ENCODE measurements at places on chromosomes 4 and X.

GRCh38 chr4:80033581-80033980, 39.4 kb downstream of the ANTXR2 start:
- no peak overlapping the region for H3K27ac ChIP-seq
- H3K4me3 ChIP-seq, result no peak overlapping the region
- H3K36me3 ChIP-seq, result peaks cover 9% of the 10 kb centered on the region
- H3K4me1 ChIP-seq, result peaks cover 14% of the 10 kb centered on the region

DNA sequence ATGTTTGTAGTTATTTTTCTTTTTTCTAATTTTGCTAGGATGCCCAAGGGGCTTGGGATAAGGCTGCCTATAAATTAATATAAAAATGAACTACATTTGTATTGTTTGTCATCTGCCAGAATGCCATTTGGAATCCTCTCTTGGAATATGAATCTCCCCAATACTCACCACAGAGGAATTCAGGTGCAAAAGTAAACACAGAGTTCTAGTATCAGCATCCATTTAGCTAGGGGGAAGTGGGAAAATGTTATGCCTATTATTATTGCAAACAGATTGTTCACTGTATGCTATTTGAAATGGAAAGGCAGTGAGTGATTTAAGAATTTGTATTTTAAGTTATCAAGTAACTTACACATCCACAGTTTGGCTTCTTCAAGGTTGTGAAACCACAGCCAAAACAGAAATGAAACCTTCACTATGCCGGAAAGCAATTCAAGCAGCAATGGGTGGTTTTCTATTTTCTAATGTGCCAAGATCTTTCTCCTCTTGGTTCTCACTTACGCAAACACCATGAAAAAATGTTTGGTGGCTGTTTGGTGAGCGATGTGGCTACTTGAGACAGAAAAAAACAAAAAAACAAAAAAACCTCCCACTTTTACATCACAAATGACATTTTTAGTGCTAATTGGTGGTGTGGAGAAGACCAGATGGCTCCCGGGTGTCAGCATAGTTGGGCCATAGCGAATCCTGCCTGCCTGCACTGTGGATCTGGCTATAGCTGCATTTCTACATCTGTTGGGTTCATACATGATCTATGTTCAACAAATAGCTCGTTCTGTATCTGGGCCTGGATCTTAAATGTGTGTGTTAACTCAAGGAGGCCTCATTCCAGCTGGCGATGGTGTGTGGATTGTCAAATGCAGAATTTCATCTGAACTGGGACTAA, 200.8 kb upstream of the GIMD1 start:
- H3K4me3 ChIP-seq, result no peak overlapping the region
- H3K36me3 ChIP-seq, result no peaks in the 10 kb centered on the region
- no peaks in the 10 kb centered on the region for H3K27me3 ChIP-seq

DNA sequence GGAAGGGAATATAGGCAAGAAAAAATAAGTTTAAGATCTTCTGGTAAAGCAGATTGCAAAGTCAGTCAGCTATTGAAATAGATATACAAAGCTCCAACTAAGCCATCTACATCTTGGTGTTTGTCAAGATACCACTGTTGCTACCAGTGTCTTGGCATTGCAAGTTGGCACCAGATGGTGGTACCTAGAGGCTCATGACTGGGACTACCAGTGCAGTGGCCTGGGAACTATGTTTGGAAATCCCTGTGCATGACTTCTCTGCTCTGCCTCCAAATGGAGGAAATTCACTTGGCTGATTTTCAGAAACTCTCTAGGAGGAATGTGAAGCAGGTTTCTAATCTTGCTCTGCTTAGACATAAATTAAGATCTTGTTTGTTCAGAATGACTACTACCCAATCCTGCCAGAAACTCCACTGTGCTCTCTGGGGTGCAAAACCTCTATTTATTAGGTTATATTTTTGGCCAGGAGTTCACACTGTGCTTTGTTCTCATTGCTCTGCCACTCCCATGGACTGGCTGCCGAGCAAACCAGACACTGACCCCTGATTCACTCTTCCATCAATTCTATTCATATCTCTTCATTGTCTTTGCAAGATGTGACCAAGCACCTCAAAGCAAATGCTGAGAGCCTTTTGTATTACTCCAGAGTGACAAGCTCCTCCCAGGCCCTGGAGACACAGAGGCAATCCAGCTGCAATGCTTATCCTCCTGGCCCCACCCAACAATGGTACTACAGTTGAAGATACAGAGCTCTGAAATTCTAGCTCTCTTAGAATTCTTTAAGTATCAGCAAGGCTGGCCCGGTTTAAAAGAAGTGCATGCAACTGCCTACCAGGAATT, 272.3 kb upstream of the FGF16 start:
- no peak overlapping the region for H3K4me3 ChIP-seq
- peaks cover 2% of the 10 kb centered on the region for H3K36me3 ChIP-seq
- no peaks in the 10 kb centered on the region for H3K27me3 ChIP-seq
- no peaks in the 10 kb centered on the region for H3K4me1 ChIP-seq
- DNase-seq, result no peak

DNA sequence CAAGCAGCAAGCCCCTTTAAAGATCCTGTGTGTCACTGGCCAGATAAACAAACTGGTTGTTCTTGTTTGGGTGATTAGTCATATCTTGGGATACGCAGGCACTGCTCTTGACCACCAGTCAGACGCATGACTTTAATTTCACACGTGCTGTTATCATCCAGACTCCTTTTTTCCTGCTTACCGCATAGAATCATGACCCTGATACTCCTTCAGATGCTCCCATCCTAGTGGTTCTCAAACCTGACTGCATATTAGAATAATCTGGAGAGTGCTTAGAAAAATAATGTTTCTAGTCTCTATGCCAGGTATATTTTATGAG, 78.8 kb downstream of the CLDN22 start:
- H3K36me3 ChIP-seq, result no peaks in the 10 kb centered on the region
- DNase-seq, result no peak
- no peak overlapping the region for H3K4me3 ChIP-seq

DNA sequence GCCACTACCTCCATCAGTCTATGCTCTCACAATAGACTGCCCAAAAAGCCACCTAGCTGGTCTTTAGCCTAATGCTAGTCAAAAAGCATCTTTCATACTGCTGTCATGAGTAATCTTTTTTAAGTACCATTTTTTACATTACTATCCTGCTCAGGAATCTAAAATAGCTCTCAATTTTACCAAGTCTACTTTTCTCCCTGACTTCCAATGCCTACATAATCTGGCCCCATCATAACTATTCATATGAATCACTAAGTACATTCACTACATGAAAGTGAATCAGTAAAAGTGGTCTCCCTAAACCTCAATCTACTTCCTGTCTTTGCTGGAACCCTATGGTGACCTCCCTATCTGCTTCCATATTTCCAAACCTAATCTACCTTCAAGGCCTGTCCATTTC, 105.9 kb downstream of the THOC2 start:
- peaks cover 9% of the 10 kb centered on the region for H3K4me1 ChIP-seq
- H3K4me3 ChIP-seq, result no peak overlapping the region
- peak overlapping the region; percentile 89 for H3K27ac ChIP-seq
- H3K36me3 ChIP-seq, result peaks cover 53% of the 10 kb centered on the region

DNA sequence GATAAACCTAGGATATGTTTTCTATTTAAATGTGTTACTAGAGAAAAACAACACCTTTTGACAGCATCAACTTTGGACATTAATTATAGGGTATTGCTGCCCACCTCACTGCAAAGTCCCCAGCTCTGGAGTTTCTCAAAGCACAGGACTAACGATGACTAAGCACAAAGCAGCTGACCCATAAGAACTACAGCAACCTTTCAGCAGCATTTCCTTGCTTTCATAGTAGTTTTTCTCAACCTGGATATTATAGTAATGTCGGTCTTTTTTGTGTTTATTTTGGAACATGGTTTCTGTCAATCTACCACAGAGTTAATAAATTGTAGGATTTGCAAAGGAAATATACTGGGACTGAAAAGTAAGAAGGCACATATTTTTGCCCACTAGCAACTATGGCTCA, 21.5 kb downstream of the HHIP start:
- H3K27ac ChIP-seq, result no peak overlapping the region
- H3K4me1 ChIP-seq, result no peaks in the 10 kb centered on the region
- no peaks in the 10 kb centered on the region for H3K36me3 ChIP-seq
- no peaks in the 10 kb centered on the region for H3K27me3 ChIP-seq
- DNase-seq, result no peak
- H3K4me3 ChIP-seq, result no peak overlapping the region

- DNase-seq, result no peak
- peaks cover 59% of the 10 kb centered on the region for H3K4me1 ChIP-seq
- no peaks in the 10 kb centered on the region for H3K36me3 ChIP-seq
- H3K4me3 ChIP-seq, result no peak overlapping the region
Measured at GRCh38 chr4:26899991-26900390, 39.4 kb downstream of the STIM2 start.

GRCh38 chrX:123728016-123728415, 4.8 kb downstream of the THOC2 start:
- DNase-seq, result no peak
- H3K27me3 ChIP-seq, result no peaks in the 10 kb centered on the region
- H3K4me3 ChIP-seq, result no peak overlapping the region
- H3K36me3 ChIP-seq, result peaks cover 5% of the 10 kb centered on the region
- peaks cover 19% of the 10 kb centered on the region for H3K4me1 ChIP-seq

DNA sequence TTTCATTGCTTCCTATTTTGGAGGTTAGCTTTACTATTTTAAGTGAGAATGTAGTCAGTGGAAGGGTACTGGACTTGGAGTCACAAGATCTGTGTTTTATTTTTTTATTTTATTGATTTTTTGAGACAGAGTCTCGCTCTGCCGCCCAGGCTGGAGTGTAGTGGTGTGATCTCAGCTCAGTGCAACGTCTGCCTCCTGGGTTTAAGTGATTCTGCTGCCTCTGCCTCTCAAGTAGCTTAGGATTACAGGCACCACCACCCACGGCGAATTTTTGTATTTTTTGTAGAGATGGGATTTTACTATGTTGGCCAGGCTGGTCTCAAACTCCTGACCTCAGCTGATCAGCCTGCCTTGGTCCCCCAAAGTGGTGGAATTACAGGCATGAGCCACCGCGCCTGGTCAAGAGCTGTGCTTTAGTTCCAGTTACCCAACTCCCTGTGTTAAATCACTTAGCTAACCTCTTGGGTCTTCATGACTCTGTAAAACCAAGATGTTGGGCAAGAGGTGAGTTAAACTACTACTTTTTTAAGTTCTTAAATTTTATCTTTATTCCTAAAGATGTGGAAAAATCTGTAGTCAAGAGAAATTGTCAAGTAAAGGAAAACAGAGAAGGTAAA, 11.2 kb downstream of the USP9X start:
- peaks cover 41% of the 10 kb centered on the region for H3K4me1 ChIP-seq
- no peak for DNase-seq
- no peaks in the 10 kb centered on the region for H3K27me3 ChIP-seq
- peaks cover 13% of the 10 kb centered on the region for H3K36me3 ChIP-seq

DNA sequence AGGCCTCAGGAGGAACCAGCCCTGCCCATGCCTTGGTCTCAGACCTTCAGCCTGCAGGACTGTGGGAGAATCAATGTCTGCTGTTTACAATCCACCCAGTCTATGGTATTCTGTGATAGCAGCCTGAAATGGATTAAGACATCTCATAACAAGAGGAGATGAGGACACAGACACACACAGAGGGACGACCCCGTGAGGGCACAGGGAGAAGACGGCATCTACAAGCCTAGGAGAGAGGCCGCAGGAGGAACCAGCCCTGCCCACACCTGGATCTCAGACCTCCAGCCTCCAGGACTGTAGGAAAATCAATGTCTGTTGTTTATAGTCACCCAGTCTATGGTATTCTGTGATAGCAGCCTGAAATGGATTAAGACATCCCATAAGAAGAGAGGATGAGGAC, 3.3 kb downstream of the SLC25A6 start:
- H3K27me3 ChIP-seq, result no peaks in the 10 kb centered on the region
- H3K4me1 ChIP-seq, result peaks cover 29% of the 10 kb centered on the region
- peaks cover 80% of the 10 kb centered on the region for H3K36me3 ChIP-seq
- peak overlapping the region; percentile 52 for H3K4me3 ChIP-seq
- peak overlapping the region; percentile 70 for H3K27ac ChIP-seq

DNA sequence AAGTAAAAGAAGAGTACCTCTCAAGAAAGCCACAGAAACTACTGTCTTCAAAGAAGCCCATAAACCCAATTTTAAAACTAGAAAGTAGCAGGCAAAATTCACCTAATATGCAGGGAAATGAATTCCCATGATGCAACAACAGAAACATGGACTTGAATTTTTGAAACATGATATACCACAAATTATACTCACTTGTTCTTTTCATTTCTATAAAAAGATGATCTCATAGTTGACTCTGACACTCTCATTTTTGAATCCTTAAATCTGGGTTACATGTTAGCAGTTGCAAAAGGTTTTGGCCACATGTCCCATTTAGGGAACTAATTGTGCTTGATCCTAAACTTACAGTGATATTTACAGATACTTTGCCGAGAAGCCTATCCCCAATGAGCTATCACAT, 1130.8 kb downstream of the FAT4 start:
- H3K27me3 ChIP-seq, result no peaks in the 10 kb centered on the region
- no peaks in the 10 kb centered on the region for H3K36me3 ChIP-seq
- no peak overlapping the region for H3K27ac ChIP-seq
- no peak overlapping the region for H3K4me3 ChIP-seq

DNA sequence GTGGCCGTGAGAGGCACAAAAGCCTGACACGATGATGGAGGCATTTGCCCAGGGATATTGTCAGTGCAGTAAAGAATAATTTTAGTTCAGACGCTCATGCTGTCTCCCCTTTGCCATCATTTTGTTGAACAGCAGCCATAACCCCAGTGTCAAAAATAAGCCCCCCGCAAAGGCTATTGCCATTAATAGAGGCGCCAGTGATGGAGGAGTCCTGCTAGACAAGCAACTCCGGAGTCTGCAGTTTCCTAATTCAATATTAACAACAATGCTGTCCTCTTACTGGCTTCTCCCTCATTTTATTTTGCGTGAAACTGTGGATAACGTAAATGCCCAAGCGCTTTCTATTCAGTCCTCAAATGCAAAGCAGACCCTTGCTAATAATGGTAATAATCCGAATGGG, 603 bp upstream of the SMS start:
- no peaks in the 10 kb centered on the region for H3K27me3 ChIP-seq
- peak overlapping the region; percentile 32 for H3K27ac ChIP-seq
- H3K36me3 ChIP-seq, result peaks cover 10% of the 10 kb centered on the region
- DNase-seq, result no peak
- peak overlapping the region; percentile 72 for H3K4me3 ChIP-seq
- peaks cover 19% of the 10 kb centered on the region for H3K4me1 ChIP-seq

- no peak overlapping the region for H3K4me3 ChIP-seq
- H3K36me3 ChIP-seq, result no peaks in the 10 kb centered on the region
- H3K27ac ChIP-seq, result no peak overlapping the region
Measured at GRCh38 chr4:54173281-54173912, 55.7 kb upstream of the PDGFRA start.

Measured in central memory CD8-positive, alpha-beta T cell (primary cell).